ENCODE measurements at places on chromosomes 3 and 15.

DNA sequence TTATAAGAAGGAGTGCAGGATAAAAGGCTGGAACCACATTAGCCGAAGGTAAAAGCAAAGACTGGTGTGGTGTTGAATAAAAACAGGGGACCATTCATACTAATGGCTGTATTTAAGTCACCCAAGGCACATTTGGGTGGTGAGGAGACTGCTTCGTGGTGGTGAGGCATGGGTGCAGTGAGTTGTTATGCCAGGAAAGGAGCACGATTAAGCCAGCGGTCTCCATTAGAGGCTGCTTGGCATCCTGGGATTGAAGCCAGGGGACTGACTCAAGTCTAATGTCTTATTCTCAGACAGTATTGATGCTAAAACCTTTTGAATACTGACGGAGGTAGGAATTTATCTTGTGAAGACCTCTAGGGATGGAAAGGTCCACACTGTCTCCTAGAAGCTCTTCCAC is 21.9 kb downstream of the FEM1B start:
- no peak for DNase-seq

- DNase-seq: no peak
Observed at GRCh38 chr3:14537590-14538450, 2.3 kb downstream of the GRIP2 start.

DNA sequence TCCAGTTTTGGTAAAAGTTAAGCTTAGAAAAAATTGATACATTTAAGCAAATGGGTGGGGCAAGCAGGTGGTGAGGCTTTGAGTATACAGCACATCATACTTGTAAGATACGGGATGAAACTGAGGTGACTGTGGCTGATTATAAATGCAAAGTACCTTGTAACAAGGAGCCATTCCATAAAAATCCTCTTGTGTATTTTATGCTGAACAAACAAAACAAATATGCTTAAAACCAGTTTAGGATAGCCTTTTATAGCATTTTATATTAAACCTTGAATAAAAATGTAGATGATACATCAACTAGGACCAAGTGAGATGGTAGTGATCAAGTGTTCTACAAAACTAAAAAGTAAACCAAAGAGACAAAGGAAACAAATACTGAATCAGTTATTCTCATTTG is 3.4 kb downstream of the PLSCR1 start:
- no peak for DNase-seq

DNA sequence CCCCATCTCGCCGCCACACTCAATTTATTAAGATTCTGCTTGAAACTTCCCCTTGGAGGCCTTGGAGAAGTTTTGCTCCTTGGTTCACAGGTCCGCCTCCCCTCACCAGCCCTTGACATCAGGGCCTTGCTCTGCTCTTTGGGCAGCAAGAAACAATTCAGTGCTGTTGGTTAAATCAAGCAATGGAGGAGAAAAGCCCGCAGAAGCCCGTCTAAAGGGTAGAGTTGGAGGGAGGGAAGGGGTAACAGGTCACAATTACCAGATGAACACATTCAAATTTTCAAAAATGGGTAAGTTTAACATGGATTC is 429 bp downstream of the PARP9 start:
- DNase-seq: no peak

- DNase-seq: no peak
Observed at GRCh38 chr3:133328373-133328772, 71.5 kb upstream of the BFSP2 start.

GRCh38 chr15:83658430-83659416 is 4.8 kb downstream of the ADAMTSL3 start:
- no peak for DNase-seq

DNA sequence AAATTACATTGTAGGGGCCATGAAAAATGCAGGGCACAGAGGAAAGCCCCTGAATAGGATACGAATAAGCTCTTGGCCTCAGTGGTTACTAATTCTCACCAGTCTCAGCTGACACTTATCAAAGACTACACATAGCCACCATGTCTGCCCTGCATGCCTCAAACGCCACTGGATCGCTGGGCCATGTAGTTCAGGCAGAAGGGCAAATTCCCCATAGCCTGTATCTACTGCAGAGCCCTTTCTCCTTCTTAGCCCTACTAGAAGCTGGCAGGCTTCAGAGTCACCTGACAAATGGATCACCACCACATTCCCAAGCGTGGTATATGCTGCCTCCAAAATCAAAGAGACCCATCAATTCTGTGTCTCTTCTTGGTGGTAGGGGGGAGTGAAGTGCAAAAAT is 177.4 kb downstream of the MINAR1 start:
- DNase-seq: no peak

Data from fibroblast of skin of left biceps (primary cell).